ENCODE measurements at places on chromosomes 13 and 19. TPM values are rescaled to one million over a fixed set of nuclear protein-coding genes. Genes with fewer than 3 reads are reported as not detected.

DNA sequence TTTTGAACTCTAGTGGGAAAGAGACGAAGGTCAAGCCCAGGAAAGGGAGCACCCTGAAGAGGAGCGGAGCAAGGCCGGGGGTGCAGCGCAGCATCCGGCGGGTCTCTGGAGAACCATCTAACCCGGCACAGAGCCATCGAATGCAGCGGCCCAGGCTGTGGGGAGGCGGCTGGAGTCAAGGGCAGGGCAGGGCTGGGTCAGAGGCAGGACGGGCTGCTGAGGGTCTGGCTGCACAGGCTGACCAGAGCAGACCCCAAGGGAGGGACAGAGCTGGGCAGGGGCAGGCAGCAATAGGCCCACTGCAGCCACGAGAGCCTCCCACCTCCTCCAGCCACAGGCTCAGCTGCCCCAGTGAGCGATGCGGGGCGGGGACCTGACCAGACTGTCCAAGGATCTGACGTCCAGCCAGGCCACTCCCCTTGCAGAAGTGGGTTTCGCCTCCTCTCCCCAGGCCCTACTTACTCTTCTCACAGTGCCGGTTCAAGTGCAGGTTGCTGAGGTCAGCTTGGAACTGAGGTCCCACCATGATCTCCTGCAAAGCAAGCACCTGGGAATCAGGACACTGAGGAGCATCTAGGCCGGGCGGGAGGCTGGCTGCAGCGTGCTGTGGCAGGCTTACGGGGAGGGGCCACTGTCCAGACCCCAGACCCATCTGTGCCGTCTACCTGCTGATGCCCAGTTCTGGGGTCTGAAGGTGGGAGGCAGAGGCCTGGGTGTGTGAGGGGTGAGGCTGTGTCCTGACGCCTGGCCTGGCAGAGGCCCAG lies 19.2 kb downstream of the MIER2 start:
- DNase-seq = no peak

GRCh38 chr13:74555276-74555625 lies 421.0 kb upstream of the KLF12 start:
- DNase-seq = no peak

DNA sequence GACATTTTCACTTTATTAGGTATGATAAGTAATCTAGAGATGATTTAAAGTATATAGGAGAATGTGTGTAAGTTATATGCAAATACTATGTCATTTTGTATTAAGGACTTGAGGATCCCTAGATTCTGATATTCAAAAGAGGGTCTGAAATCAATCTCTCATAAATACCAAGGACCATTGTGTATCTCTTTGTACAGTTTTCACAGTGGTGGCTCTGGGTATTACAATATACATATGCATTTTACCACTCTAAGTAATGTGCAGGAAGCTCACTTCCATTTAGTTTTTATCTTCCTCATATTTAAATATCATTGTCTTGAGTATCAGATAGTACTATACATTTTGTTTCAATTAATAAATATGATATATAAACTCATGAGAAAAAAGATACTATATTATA lies 862.6 kb upstream of the PCDH20 start:
- no peak for DNase-seq

GRCh38 chr19:43779147-43779819 lies 1.5 kb downstream of the KCNN4 start:
- no peak for DNase-seq

GRCh38 chr13:75864718-75865117 lies 228.6 kb downstream of the LMO7 start:
- no peak for DNase-seq

DNA sequence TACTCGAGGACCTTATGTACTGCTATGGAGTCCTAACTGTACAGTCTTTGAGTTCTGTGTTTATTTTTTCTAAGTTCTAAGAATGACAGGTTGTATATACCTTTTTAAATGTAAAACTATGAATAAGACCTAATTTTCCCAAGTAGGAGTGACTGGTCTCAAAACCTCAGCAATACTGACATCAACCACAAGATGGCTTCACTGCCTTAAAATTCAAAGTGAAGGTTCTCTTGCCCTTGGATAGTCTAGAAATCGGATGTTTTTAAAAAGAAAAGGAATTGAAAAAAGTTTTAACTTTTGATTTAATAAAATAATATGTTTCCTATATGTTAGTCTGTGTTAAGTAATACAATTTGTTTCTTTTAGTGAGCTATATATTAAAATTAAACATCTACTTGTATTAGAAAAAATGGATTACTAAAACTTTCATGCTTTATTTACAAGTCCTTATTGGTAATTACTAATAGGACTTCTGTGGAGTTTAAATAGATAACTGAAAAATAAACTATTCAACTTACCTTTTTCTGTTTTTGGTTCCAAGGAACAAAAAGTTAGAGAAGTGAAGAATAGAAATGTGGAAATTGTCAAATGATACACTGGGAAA lies 52.0 kb downstream of the TDRD3 start:
- no peak for DNase-seq

- no peak for DNase-seq
Observed at GRCh38 chr19:35793381-35794165, 18.2 kb downstream of the ARHGAP33 start.

DNA sequence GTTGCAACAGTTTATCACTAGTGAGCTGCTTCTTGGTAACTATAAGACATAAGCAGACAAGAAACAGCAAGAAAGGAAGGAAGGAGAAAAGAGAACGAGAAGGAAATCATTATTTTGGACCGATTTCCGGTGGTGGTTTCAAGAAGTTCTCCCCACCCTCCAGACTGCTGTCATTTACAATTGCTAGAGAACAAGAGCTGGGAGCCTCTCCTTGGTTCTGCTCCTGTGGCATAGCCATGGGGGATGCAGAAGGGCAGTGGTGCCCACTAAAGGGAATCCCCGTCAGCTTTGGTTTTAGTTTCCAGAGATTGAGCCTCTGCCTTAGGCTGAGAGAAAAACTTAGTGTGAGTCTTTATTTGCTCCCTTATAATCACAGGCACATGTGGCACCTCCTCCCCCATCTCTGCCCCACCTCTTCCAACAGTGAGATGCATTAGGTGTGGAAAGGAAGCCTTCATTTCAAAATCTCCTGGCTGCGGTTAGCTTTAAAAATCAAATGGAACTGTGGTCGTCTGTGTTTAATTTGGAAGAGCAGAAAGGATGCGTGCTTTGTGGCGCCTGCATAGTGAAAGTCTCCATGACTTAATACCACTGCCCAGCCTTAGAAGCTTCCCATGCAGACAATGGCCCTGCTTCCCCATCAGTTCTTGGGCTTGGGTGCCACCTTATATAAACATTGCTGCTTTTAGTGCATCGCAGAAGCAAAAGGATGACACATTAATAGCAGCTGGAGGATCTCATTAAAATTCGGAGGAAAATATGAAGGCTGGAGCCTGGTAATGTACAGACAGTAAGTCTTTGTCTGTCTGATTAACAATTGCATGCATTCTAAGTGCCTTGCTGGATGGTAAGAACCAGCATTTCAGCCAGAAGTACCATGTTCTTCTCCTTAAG lies 25.0 kb downstream of the LRCH1 start:
- DNase-seq = no peak

DNA sequence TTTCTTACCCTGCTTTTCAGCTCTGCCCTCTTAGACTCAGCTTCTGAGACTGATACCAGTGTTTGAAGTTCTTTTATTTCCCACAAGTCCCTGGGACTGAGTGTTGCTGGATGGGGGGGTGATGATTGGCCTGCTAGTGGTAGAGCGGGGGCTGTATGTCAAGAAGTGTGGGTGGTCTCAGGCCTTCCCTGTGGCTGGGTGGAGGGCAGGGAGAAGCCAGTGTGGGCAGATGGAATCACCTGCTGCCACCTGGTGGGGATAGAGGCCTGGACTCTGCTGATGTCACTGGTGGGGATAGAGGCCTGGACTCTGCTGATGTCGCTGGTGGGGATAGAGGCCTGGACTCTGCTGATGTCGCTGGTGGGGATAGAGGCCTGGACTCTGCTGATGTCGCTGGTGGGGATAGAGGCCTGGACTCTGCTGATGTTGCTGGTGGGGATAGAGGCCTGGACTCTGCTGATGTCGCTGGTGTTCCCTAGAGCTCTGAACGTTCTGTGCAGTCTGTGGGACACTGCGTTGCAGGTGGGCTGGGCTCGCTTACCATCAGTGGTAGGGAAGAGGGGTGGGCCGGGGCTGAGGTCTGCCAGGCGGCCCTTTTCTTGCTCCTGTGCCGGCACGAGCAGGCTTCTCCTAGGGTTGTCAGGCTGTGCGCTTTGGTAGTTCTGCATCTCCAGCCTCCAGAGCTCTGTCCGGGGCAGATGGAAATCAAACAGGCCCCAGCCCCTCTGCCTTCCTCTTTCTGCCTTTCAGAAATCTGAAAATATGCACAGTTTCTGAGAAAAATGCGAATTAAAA lies 101.3 kb downstream of the ARHGEF7 start:
- DNase-seq = no peak

- no peak for DNase-seq
Observed at GRCh38 chr13:85615031-85615430, 184.2 kb downstream of the SLITRK6 start.

GRCh38 chr19:31258211-31259052 lies 90.8 kb downstream of the TSHZ3 start:
- DNase-seq = no peak

GRCh38 chr19:35273686-35274259 lies 5.0 kb downstream of the USF2 start:
- no peak for DNase-seq

- peak; percentile 96 for DNase-seq
Observed at GRCh38 chr13:30617315-30618185, at the start of gene USPL1. TSS of gene USPL1 (plus strand) at chr13:30617920. CDS start at chr13:30621141, 3,221 bp downstream.

GRCh38 chr19:2543463-2544442 lies 67.8 kb downstream of the GADD45B start:
- DNase-seq = no peak

- no peak for DNase-seq
Observed at GRCh38 chr19:30049226-30049625, 107.2 kb downstream of the URI1 start.

GRCh38 chr13:59672445-59672844 lies 491.3 kb downstream of the DIAPH3 start:
- no peak for DNase-seq

- DNase-seq = no peak
Observed at GRCh38 chr13:47726394-47726793, 274.7 kb downstream of the SUCLA2 start.

DNA sequence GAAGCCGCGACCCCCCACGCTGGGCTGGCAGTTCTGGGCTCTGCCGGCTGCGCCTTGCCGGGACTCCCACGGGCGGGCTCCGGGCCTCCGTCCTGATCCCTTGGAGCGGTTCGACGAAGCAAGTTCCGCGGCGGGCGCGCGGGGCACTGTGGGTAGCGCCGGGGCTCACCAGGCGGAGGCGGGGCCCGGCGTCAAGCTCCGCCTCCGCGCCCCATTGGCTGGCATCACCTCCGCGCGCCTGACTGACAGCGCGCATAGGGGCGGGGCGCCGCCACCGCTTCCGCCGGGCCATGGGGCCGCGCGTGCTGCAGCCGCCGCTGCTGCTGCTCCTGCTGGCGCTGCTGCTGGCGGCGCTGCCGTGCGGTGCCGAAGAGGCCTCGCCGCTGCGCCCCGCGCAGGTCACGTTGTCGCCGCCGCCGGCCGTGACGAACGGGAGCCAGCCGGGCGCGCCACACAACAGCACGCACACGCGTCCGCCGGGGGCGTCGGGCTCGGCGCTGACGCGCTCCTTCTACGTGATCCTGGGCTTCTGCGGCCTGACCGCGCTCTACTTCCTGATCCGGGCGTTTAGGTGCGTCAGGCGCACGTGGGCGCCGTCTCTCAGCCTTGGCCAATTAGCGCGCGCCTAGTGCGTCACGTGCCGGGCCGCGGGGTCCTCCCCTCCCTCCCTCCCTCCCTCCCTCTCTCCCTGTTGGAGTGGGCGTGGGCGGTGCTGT lies at the start of gene FAM174C:
FAM174C (plus strand) TSS at position 271 of the 716 bp plus-strand sequence; CDS start at position 291, 20 bp downstream.
- DNase-seq = peak; percentile 87

DNA sequence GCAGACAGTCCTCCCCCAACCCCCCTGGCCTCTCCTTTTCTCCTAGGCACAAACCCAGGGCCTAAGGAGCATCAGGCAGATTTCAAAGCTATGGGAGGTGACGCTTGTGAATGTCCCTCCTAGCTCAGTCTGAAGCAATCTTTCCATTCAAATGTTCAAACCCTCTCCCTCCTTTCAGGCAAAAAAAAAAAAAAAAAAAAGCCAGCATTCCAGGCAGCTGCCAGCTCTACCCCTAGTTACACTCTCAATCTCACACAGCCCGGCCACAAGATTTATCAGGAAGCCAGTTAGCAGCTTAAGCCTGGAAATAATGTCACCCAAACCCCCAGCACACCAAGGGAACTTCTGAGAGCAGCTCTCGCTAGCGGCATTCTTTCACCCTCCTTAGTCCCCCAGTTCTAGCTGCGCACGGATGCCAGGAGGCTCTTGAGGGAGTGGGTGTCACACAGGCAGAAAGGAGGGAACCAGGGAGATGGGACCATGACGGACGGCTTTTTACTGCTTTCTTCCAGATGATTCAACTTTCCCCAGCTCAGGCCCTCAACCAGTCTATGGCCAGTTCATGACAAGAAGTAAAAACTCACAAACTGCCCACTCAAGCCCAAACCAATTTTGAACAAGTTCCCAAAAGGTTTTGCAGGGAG lies 6.3 kb downstream of the SH3GL1 start:
- no peak for DNase-seq

GRCh38 chr13:101473458-101473857 lies 21.0 kb downstream of the ITGBL1 start:
- DNase-seq = no peak

GRCh38 chr13:73223372-73223781 lies 164.6 kb downstream of the KLF5 start:
- DNase-seq = peak; percentile 34

GRCh38 chr13:100987948-100988347 lies 313.4 kb upstream of the TMTC4 start:
- DNase-seq = no peak

GRCh38 chr13:42794577-42795275 lies 13.3 kb downstream of the FAM216B start:
- DNase-seq = no peak

DNA sequence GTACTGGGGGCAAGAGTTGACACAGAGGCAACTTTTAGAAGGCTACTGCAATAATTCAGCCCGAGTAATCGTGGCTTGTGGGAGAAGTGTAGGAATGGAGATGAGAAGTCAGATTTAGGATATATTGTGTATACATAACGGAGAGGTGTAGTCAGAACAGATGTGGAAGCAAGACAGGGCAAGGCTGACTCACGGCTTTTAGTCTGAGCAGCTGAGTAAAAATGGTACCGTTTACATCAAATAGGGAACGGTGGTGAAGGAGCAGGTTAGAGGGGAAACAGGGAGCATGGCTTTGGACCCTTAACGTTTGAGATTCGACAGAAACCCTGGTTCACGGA lies 796 bp upstream of the LSM14A start:
- DNase-seq = peak; percentile 51

Gene OXGR1
- total RNA-seq = not detected

Gene ZNF429
- total RNA-seq = 3.0 TPM

Gene PRKD2
- total RNA-seq = 98.8 TPM

Gene C19orf33
- not detected for total RNA-seq

Gene SBSN
- total RNA-seq = not detected

Gene CFD
- total RNA-seq = 0.58 TPM

Gene MAB21L1
- total RNA-seq = not detected

Gene ATP4B
- not detected for total RNA-seq

Gene ZNF730
- total RNA-seq = not detected
